ENCODE measurements at places on chromosomes 2 and 18.
A peak's percentile ranks its signal among the peaks of the same experiment; 100 is the strongest.

GRCh38 chr2:219870041-219870440, 242.6 kb downstream of the SLC4A3 start:
- no peak for DNase-seq

GRCh38 chr2:238913931-238914647, 66.2 kb downstream of the TWIST2 start:
- DNase-seq = no peak

GRCh38 chr2:134712299-134712698, 6.5 kb downstream of the TMEM163 start:
- peak; percentile 50 for DNase-seq

DNA sequence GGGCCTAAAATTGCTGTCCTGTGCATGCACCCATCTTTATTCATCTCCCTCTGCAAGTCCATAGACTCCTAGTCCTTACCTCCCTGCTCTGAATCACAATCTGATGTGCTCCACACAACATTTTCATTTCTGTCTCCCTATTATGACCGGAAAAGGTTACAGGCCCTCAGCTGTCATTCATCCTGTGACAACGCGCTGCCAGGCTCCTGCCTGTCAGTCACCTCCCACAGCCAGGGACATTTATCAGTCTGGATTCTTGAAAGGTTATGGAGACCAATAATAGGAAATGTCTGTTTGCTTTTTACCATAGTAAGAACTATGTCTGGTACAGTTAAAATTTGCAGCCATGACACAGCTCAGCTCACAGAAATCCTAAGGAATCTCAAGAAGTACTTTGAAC, 197.1 kb downstream of the RDH14 start:
- no peak for DNase-seq

GRCh38 chr2:209424781-209425470, 1.1 kb downstream of the MAP2 start:
- DNase-seq = no peak

DNA sequence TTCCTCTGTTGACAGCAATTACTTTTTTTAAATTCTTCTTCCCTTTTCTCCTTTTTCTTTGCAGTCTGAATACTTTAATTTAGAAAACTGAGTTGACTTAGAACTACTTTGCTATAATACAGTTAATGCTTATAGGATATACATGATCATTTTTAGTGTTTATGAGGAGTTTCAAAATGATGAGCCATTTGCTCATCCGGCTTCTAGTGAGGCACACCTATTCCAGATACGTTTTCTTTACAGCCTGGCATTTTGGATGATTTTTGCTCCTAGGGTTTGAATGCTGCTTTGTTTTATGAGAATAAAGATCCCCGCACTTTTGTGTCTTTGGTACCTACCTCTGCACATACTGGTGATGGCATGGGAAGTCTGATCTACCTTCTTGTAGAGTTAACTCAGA, 52.8 kb downstream of the EIF5B start:
- DNase-seq = no peak

DNA sequence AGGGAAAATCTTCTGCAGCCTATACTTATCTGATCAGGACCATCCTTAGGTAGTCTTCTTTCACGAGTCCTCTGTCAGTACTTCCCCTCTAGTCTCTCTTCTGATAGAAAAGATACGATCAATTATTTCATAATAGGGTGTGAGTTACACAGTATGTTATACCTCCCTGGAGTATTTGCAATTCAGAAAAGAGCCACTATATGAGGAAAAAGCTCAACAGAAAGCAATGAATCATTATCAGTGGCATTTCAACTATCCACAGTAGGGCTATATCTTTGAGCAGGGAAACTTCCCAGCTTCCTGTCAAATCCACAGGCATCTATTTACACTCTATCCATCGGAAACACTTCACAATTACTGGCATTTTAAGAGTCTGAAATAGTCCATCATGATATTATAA, 105.3 kb upstream of the ACVR2A start:
- no peak for DNase-seq

- DNase-seq = no peak
These were observed at the start of gene THSD7B for GRCh38 chr2:136765256-136766072. Gene THSD7B, plus strand, starts transcription at chr2:136765545. Its CDS starts 116,634 bp downstream, at chr2:136882179.

DNA sequence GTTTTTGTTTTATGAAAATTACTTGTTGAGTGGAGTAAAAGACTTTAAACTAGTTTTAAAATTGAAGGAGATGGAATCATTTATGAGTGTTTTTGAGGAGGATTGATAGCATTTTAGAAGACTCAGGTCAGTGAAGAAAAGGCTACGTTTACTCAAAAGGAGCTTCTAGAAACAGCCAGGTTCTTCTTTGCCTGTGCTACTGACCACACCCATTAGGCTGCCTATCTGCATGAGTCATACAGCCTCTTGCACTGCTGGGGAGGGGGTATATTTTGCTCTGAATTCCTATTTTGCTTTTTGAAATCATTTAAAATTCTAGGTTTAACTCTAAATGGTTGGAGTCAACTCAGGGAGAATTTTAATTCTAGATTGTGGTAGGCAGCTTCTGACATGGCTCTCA, 22.3 kb downstream of the EFEMP1 start:
- no peak for DNase-seq

DNA sequence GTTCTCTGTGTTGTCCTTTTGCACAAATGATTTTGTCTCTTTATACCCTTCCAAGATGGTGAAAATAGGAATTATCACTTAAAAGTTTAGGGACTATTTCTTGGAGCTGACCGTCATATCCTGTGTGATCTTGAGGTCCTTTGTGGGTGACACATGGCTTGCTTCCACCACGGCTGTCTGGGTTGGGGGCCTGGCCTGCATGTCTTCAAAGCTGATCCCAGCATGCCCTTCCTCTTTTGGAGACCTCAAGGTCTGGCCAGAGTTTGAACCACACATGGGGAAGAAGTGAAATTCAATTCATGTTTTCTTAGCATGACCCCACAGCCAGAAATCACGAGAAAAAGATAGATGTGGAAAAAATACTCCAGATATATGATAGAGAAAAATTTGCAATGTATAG, 14.0 kb downstream of the SFTPB start:
- DNase-seq = peak; percentile 72

- no peak for DNase-seq
These were observed 104.0 kb downstream of the DNER start for GRCh38 chr2:229610333-229610732.

DNA sequence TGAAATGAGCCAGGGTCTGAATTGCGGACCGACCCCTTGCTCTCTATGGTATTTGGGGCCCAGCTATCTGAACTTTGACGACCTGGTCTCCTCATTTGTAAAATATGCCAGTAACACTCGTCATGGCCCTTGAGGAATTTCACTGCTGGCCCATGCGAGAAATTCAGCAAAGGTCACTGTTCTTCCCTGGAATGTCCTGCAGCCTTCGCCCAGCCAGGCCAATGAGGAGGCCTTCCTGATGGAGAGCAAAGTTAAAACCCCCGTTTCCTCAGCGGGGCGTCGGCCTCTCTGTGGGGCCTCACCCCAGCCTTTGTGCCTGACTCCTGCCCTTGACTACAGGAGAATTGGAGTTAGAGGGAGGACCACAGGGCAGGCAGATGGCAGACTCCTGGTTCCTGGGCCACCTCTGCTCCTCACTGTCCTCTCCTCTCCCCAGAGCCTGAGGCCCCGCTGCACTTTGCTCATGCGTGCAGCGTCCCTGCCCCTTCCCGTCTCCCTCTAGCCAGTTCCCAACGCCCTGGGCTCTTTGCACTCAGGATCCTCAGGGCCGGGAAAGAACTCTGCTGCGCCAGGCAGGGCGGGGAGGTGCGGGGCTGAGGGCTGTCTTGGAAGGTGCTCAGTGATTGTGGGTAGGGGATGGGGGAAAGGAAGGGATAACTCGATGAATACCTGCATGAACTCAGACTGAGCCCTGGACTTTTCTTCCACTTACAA, 257.0 kb upstream of the RAB6C start:
- DNase-seq = no peak

GRCh38 chr2:41283079-41283775, 764.6 kb upstream of the PKDCC start:
- no peak for DNase-seq

GRCh38 chr2:229191413-229191812, 79.7 kb downstream of the PID1 start:
- DNase-seq = no peak

DNA sequence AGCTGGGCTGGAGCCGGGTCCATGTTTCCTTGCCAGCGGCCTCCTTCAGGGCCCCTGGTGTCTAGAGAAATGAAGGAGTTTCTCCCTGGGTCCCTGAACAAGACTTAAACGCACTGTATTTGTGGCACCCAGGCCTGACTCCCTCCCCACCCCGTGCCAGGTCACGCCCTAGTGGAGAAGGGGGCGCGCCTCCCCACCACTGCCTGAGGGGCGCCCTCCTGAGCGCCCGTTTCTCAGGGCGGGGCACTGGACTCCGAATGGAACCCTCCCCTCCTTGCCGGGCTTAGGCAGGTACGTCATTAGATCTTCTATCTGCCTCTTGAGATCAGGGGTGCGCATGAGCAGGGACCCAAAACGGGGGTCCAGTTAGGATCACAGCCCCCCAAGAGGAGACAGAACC, 16.3 kb downstream of the ODC1 start:
- no peak for DNase-seq

- no peak for DNase-seq
These were observed 79.6 kb downstream of the USP40 start for GRCh38 chr2:233486778-233487552.

DNA sequence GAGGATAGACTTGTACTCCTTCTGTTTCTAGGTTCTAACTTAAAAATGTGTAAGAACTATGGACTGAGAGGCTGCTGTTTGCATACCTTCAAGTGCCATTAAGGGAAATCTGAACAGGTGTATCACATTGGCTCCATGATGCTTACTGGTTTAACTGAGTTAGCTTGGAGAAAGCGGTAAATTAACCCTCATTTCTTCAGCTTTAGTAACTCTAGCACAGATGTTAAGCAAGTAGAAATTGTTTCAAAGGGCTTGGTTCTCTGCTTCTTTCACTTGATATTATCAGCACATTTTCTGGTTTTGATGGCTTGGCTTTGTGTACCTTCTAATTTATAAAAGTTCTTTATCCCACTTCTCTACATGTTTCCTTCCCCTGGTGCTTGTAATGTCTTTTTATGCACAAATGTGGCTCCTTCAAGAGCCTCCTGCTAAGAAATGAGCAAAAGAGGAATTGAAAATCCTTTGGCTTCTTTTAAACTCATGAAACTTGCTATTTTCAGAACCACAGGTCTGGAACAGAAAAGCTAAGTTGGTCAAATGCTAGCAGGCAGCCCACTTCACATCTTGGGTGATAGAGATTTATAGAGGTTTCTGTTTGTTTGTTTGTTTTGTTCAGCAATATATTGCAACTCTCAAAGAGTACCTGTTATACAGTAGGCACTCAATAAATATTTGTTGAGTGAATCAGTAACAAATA, 249.9 kb upstream of the THUMPD2 start:
- peak; percentile 57 for DNase-seq

- DNase-seq = no peak
These were observed 180.2 kb upstream of the TWIST2 start for GRCh38 chr2:238667639-238668038.

- DNase-seq = no peak
These were observed 183.6 kb downstream of the SMAD7 start for GRCh38 chr18:48767090-48767690.

GRCh38 chr2:203469546-203469945, 65.6 kb downstream of the RAPH1 start:
- no peak for DNase-seq

- no peak for DNase-seq
These were observed 36.6 kb downstream of the TTC32 start for GRCh38 chr2:19865151-19865550.

- DNase-seq = no peak
These were observed 29.0 kb downstream of the LPIN1 start for GRCh38 chr2:11775384-11775783.

DNA sequence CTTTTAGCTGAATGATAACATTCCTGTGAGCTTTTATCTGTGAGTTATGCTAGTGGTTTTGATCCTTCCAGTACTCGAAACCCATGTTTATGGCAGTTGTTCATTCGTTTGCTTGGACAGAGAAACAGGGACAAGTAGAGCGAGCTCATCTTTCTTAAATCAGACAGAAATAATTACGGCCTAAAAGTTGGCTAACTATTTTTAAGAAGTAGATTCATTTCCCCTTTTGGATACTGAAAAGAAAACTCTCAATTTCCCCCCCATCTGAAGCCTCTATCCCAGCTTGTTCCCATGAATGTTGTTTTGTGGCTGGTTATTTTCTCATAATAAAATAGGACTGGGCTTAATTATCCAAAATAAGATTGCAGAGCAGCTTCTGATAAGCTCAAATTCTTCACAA, 67.1 kb downstream of the ANTXR1 start:
- DNase-seq = peak; percentile 46

GRCh38 chr2:241641631-241642030, 4.1 kb downstream of the ATG4B start:
- DNase-seq = peak; percentile 54

GRCh38 chr2:8672940-8673339, 8.9 kb upstream of the ID2 start:
- no peak for DNase-seq

DNA sequence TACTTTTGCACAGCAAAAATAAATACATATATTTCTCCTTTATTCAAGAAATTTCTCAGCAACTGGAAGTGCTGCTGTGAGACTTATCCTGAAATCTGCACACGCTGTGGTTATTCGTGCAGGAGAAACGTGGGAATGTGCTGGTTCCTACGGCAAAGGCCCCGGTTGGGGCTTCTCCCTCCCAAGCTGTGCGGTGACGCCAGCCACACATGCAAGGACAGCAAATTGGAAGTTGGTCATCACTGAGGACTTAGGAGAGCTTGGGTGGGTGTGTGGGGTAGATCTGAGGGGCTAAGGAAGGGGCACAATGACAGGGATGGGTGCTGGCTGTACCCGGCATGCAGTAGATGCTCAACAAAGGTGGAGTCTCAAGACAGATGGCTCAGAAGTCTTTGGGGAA, 16.5 kb upstream of the MTCL1 start:
- DNase-seq = no peak

DNA sequence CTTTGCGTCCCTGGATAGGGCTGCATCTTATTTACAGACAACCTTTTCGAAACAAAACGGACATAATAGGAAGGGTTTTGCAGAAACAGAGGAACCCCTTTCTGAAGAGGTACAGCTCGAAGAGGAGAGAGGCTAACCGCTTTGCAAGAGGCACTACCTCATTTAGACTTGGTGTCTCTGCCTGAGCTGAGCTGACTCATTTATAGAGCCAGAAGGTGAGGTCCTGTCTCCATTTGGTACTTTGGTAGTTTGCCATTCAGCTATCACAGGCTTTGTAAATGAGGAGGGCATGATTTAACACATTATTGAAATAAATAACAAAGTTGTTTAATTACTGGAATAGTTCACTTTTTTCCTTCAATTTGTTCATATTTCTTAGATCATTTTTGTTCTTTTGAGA, 2.2 kb upstream of the NXPH2 start:
- DNase-seq = no peak

- DNase-seq = no peak
These were observed 2005.9 kb upstream of the CELF4 start for GRCh38 chr18:39571511-39571910.

- DNase-seq = no peak
These were observed 207.1 kb upstream of the SPOPL start for GRCh38 chr2:138294451-138294850.

Measured in inflammatory macrophage (primary cell).